ENCODE measurements at places on chromosomes 3 and 15.

- DNase-seq: no peak
Measured at GRCh38 chr15:49473031-49473430, 50.0 kb downstream of the FGF7 start.

- no peak for DNase-seq
Measured at GRCh38 chr3:152202976-152203626, 65.6 kb upstream of the MBNL1 start.

DNA sequence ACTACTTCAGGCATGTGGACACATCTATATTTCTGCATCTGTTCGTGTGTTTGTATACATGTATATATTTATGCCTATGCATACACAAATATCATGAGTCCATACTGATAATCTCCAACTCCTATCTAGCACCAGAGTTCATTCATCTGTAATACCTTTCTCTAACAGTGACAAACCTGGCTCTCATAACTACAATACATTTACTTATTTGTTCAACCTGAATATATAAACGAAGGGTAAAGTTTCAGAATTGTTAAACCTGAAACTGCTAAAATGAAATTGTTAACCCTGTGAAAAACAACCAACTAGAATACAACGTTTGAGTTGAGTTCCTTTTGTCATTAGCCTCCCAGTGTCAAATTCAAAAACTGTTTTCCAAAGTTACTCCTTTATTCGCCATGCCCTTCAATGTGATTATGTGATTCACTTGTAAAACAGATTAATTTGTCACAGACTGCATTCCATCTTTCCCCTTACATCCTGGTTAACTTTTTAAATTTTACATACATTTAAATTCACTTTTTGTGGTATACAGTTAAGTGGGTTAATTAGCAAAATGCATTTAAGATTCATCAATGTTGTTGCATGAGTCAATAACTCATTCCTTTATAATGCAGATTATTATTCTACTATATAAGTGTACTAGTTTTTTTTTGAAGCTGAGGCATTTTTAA, 58.5 kb downstream of the PIK3R4 start:
- no peak for DNase-seq

GRCh38 chr3:66010739-66011655, 27.7 kb downstream of the MAGI1 start:
- DNase-seq: no peak

GRCh38 chr3:39848365-39848764, 39.0 kb downstream of the MYRIP start:
- no peak for DNase-seq

DNA sequence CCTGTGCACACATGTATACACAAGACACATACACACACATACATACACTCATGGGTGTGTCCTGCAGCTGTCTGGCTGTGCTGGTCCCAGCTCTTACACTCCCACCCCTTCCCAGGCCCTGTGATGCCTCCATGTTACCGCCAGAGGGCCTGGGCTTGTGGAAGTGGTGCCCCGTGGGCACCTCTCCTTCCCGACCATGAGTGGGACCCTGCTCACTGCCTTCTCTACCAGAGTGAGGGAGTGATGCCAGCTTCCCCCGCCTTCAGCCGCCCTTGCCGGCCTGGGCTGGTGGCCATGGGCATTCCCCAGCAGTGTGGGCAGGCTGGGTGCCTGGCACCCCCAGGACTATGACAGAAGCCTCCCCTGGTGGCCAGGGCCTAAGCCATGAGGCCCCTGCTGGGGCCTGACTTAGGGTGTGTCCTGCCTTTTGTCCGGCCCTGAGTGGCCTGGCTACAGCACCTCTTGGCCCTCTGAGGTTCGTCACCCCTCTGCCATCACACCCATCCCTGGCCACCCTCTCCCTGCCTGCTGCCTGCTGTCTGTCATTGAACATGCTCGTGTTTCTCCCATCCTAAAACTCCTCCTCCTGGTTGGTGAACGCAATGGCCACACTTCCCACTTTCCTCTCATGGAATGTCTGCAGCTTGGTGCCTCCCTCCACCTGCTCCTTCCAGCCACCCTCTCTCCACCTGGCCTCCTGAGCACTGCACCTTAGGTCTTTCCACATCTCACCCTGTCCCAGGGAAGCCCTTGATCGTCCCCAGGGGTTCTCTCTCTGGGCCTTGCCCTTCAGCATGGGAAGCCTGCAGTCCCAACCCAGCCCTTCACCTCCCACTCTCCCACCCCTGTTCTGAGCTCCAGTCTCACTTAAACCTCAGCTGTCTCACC, 14.6 kb downstream of the HDAC11 start:
- no peak for DNase-seq

GRCh38 chr3:5250467-5251195, 63.1 kb downstream of the EDEM1 start:
- DNase-seq: no peak

DNA sequence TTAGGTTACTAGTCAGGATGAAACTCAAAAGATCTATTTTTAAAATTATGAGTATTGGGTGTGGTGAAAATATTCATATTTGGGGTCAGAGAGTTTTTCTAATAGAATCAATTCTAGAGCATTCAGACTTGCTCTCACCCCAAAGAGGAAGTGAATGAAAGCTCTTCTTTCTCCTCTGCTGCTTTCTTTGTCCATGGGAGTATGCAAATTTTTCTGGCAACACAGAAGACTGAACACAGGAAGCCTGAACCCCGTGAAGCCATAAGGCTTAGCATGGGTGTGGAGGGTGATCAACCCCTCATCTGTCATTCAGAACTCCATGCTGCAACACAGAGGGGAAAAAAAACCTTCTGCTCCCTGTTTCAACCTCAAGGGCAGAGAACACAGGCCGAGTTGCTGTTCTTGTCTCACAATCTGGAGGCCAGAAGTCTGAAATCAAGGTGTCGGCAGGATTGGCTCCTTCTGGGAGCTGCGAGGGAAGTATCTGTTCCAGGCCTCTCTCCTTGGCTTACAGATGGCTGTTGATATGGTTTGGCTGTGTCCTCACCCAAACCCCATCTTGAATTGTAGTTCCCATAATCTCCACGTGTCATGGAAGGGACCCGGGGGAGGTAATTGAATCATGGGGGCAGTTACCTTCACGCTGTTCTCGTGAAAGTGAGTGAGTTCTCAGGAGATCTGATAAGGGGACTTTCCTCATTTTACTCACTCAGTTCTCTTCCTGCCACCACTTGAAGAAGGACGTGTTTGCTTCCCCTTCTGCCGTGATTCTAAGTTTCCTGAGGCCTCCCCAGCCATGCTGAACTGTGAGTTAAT, 33.7 kb upstream of the CD47 start:
- peak; percentile 56 for DNase-seq

DNA sequence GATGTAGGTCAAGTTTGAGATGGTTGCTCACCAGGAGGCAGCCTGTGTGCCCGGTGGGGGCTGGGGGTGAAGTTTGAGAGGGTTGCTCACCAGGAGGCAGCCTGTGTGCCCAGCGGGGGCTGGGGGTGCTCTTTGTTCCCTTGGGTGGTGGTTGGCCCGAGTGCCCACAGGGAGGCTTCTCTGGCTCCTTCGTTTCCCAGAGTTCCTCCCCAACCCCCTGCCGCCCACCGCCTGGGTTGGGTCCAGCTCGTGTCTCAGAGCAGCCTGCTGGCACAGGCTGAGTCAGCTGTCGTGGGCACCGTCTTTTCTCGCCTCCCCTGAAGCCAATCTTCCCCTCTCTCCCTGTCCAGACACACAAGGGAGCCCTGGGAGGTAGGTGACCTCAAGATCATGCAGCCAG, 3.1 kb downstream of the APBA2 start:
- DNase-seq: no peak

DNA sequence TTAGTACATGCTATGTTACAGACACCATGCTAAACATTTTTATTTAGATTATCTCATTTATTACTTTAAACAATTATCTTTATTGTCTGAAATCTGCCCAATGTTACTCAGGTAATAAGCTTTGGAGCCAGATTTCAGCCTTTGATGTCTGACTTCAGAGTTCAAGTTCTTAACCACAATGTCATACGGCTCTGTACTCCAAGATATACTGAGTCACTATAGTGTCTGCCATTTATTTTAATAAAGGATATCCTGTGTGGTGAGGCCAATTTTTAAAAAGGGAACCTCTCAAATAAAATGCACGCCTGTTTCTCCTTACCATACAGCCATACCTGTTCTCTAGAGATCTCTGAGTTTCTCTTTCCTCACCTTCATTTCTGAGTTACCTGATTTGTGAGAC, 193.1 kb downstream of the EPHA3 start:
- DNase-seq: no peak

GRCh38 chr3:170697131-170697530, 111.3 kb upstream of the SLC7A14 start:
- DNase-seq: no peak

DNA sequence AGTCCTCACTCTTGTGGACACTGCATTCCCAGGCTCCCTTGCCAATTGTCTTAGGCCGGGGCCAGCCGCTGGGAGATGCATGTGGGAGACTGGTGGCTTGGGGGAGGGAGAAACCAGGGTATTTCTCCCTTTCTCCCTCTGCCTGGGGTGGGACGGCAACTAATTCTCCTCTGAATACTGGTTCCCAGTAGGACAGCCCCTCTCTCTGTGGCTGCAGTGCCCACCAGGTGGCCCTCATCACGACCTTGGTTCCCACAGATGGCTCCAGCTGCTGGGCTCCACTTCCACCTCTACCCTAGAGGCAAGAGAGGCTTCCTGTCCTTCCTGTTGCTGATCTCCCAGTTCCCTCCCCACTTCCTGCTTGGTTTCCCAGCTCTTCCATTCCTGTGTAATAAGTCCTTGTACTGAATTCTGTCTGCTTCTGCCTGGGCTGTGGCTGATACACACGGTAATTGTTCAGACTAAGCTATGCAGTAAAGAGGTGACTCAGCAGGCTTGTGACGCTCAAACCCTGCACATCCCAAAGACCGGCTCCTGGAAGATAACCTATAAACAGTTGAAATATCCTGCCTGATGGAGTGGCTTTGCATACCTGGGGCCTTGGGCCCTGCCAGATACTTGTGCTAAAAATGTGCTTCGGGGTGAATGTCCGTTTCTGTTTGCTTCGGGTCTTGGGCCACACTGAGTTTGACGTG, 20.4 kb upstream of the COPG1 start:
- DNase-seq: no peak

DNA sequence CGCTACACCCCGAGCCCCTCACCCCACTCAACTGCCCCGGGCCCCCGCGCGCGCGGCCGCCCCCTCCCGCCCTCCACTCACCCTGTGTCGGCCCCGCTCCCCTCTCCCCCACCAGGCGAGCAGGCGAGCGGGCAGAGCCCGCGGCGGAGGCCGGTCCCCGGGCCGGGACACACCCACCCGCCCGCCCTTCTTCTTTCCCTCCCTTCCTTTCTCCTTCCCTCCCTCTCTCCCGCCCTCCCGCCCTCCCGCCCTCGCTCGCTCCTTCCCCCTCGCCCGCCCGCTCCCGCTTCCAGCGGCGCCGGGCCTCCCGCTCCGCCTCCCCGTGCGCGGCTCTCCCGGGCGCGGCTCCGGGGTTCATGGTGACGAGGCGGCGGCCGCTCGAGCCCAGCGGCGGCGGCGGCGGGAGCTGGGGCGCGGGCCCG, at the start of gene CTDSPL:
Gene CTDSPL (plus strand): TSS at position 261 of the 422 bp plus-strand sequence. CDS start 320 bp downstream, outside the sequence.
- DNase-seq: no peak

DNA sequence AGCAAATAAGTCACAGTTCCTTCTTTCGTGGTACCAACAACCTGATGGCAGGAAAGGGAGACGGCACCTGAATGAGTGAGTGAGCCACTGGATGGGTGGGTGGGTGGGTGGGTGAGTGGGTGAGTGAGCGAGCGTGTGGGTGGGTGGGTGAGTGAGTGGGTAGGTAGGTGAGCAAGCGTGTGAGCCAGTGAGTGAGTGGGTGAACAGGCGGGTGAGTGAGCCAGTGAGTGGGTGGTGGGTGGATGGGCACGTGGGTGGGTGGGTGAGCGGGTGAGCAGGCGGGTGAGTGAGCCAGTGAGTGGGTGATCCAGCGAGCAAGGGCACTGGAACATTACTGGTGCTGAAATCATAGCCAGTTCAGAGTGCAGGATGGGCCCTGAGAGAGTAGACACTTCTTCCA, 152.8 kb downstream of the MEGF11 start:
- DNase-seq: no peak

DNA sequence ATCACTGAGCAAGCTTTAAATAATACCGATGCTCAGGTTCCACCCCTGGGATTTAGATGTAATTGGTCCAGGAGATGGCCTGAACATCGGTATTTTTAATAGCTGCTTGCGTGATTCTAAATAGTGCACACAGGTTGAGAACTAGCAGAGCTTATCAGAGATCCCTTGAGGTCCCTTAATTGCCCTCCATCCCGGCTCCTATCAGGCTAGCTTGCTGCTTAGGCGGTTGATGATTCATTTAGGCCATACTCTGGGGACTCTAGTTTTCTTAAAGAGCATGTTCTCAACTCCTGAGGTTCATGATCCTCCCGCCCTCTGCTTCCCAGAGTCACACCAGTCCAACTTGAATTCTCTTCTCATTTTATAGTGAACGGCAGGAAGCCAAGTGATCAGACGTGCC, 280.3 kb downstream of the FEZF2 start:
- no peak for DNase-seq

- no peak for DNase-seq
Measured at GRCh38 chr3:171186383-171186782, 159.9 kb upstream of the SLC2A2 start.

DNA sequence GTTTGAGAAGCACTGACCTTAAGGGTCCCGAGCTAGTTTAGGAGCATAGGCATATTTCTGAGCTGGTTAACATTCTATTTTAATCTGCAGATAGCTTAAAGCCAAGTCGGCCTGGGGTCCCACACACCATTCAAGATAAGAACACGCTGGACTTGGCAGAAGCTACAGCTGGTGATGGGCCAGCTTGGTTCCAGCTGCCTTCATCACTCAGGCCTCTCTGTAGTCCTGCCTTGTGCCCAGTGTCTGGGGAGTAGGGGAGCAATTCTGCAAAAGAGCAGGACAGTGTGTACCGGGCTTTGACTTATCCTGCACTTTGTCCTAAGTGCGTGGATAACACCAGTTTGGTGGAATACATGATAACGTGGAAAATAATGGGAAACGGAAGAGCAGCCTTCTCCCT, 164.5 kb downstream of the MEGF11 start:
- no peak for DNase-seq

GRCh38 chr3:16229681-16230080, 35.1 kb downstream of the DPH3 start:
- no peak for DNase-seq

DNA sequence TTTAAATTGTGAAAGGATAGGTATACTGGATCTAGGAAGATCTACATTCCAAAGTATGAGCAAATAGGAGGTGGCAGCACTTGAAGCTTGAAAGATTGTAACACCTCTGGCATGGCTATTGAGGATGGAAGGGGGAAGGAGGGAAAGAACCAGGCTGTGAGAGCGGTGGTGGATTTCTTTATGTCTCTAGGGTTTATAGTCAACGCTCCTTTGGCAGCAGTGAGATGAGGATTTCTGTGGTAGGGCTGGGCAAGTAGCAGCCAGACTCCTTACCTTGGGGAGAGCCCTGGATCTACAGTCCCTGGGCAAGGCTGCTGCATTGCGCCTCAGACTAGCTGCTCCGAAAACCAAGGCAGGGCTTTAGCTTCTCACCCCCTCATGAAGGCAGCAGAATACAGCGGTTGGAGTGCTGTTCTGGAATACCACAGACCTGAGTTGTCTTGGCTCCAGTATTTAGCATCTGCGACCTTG, 53.2 kb downstream of the MEF2A start:
- DNase-seq: no peak

GRCh38 chr3:30461311-30461710, 145.1 kb upstream of the TGFBR2 start:
- DNase-seq: no peak

GRCh38 chr3:9730657-9731205, 804 bp upstream of the BRPF1 start:
- peak; percentile 16 for DNase-seq

GRCh38 chr15:85761635-85762034, 33.1 kb downstream of the KLHL25 start:
- no peak for DNase-seq
